HuH-7 (cell line): ENCODE measurements at places on chromosomes 2 and 18.

DNA sequence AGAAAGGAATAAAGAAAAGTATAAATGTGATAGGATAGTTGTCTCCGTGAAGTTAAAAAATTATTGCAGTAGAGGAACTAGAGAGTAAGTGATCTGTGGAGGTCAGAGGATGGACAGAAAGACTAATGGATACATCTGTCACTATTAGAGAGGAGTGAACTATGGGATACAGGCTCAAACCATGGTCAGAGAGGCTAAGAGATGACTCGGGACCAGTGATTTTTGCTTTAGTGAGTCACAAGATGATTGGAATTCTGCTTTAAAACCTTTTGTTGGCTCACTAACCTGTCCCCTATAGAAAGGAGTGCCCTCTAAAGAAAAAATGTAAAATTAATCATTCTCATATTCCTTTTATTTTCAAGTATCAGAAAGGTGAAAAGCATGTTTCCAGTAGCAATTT lies 30.3 kb downstream of the ALMS1 start:
- DNase-seq, result no peak

DNA sequence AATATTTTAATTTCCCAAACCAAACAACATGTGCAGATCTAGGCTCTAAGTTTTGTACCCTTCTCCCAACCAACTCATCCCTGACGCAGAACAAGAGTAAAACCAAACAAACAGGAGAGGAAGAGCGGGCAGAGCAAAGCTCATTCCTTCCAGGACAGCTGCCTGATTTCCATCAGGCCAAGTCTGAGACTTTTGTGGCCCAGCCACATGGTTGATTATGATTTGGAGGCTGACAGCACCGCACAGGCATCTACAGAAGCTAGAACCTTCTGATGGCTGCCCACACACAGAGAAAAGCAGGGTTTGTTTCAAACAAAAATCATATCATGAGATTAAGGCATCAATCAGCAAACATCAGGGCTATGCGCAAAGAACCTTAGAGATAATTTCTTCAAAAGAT lies 262.6 kb downstream of the TNS1 start:
- no peak for DNase-seq

DNA sequence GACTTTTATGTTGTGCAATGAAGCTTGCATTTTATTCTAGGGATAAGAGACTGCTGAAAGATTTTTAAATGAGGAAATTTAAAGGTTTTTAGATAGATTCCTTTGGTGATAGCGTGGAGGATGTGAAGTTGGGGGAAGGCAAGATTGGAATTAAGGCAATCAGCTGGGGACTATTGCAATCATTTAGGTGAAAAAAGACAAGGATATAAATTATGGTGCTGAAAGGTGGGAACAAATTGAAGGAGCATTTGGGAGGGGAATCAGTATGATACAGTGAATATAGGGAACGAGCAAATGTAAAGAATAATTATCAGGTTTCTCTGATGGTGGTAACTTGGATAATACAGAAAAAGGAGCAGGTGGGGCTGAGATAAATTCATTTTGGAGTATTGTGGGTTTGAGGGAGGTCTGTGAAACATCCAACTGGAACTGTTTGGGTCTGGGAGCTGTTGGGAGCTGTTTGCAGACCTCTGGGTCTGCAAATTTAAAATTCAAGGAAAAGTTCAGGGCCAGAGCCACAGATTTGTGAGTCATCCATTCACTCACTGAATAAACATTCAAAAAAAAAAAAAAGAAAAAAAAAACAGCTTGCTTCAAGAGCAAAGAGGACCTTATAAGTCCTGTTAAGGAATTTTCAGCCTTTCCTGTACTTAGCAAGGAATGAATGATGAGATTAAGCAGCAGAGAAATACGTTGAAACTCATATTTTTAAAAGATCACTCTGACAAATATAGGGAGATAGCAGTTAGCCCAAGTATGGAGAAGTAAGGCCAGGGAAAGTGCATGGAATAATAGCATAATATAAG lies 257.5 kb upstream of the FN1 start:
- DNase-seq, result no peak

DNA sequence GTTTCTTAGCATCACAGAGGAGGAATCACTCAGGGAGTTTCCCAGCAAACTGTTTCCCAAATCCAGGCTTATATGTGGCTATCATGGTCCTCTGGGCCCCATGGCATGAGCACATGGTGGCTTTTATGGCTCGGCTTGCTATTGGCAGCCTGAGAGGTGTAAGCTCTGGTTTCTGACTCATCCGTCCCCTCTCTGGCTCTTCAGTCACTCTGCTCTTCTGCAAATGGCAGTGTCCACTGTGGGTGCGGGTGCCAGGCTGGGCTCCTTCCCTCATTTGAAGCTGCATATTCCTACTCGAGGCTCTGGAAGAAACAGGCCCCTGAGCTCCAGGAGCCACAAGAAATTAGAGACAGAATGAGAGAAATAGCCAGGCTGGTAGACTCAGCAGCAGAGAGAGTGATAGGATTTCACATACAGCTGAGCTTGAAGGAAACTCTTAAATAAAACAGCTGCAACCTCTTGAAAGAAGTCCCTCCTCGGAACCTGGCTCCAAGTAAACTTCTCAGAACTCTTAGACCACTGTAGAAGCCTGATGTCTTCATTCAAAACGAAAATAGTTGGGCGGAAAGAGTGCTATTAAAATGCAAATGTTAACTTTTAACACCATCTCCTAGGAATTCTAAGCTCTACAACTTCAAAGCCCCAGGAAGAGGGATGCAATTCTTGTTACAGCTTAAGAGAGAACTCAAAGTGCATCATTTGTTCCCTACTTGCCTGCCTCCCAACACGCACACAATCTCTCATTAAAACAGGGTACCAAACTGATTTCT lies 212.6 kb upstream of the SP5 start:
- no peak for DNase-seq

DNA sequence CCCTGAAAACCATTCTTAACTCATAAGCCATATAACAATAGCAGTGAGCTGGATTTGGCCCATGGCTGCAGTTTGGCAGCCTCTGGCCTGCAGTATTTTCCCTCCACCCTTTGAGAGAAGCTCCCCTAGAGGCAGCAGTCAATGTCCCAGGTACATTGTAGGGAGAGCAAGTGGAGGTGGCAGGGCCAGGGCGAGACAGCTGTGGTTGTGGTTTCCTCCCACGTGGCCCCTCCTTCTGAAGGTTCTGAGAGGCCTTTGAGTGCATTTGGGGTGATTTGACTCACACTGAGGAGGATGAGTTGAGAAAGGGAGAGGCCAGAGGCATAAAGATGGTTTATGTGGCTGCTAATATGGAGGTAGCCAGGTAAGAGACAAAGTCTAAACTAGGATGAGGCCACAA lies 45.5 kb upstream of the LDAH start:
- DNase-seq, result no peak

DNA sequence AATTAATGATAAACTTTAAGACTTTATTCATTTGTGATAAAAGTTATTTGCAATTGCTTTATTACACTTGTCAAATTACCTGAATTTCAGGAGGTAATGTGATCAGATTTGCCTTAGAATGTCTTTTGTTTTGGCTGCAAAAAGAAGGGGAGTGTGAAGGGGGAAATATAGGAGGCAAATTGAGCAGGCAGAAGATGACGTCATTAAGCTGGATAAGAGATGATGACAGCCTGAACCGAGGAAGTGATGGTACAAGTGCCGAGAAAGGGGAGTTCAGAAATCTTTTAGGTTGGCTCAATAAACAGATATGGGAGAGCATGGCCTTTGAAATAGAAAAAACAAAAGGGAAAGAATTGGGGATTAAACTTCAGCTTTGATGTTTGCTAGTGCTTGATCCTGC lies 73.0 kb upstream of the TTN start:
- DNase-seq, result no peak

DNA sequence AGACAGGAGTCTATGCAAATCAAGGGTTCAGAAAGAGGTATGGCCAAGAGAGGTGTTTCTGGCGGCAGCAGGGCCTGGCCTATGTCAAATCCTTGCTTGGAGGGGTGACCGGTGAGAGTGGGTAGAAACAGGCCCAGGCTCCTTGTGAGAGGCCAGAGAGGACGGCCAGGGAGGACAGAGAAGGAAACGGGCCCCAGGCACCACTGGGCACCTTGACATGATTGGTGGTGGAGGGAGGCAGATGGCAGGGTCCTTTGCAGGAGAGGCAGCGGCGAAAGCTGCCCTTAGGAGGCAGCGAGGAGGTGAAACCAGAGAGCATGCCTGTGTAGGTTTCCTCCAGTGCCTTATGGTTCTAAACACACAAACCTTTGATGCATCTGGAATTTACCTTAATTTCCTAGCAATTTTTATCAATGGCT lies 6.2 kb downstream of the RAMP1 start:
- no peak for DNase-seq

DNA sequence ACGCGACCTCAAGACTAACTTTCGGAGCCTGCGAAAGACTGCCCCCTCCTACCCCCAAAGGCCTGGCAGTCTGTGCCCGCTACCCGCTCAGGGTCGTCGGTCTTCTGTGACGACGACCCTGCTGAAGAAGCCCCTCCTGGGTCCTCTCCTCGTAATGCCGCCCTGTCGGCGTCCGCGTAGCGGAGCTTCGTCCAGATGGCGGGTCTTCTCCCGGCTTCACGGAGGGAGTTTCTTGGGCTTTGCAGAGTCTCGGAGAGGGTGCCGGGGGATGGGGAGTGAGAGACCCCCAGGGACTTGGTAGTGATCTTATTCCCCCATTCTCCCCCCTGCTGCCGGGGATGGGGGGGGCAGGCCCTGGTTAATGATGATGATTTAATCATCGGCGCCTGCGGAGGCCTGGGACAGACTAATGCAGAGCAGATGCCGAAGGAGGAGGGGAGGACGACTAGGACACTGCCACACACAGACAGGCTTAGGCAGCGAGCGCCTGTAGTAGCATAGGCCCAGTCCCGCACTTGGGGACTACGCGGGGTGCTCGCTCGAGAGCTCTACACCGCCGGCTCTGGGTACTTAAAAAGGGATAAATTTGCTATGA lies 528 bp upstream of the PCGF1 start:
- no peak for DNase-seq

DNA sequence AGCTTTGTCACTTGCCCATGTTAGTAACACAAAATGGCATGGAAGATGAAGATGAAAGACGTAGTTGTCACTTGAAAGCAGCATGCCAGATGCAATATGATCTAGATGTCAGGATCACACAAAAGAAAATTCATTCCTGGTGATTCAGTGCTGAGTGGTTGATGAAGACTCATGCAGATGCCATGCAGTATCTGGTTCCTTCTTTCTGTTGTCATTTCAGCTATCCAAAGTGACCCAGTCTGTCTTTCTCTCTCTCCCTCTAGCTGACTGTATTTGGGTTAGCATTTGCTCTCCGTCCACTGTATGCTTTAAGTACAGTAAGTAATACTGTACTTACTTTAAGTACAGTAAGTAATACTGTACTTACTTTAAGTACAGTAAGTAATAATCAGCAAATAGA lies 50.4 kb downstream of the TTN start:
- DNase-seq, result no peak

- no peak for DNase-seq
Observed at GRCh38 chr2:145066856-145067548, 547.1 kb upstream of the ZEB2 start.

DNA sequence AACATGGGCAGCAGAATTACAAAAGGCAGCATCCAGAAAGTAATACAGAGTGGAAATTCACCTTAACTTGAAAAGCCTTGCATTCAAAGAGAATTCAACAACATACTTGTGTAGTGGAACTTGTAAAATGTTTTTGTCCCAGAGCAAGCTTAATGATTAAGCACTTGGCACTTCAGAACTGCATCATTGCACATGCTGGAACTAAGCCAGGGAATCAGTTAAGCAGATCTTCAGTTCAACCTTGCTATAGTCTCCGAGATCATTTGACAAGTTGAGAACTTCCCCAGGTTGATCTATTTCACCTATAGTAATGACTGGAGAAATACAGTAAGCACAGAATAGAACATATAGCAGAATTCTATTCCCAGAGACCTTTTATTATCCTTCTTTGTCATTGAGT lies 1337.2 kb upstream of the NXPH2 start:
- DNase-seq, result no peak

GRCh38 chr2:135667045-135667444 lies 74.6 kb upstream of the UBXN4 start:
- DNase-seq, result no peak

DNA sequence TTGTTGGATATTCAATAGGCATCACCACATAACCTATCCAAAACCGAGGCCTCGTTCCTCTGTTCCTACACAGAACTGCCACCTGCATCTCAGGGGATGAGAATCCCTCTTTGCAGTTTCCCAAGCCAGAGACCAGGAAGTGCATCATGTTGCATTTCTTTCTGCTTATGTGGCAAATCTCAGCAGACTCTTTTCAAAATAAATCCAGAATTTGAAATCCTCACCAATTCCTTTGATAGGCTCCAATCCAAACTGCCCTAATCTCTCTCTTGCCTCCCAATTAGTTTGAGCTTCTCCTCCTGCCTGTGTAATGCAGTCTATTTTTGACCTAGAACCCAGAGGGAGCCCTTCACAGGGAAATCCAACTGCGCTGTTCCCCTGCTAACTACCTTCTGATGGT lies 215.5 kb downstream of the RNF144A start:
- DNase-seq, result no peak

- DNase-seq, result no peak
Observed at GRCh38 chr2:130864830-130865800, 28.4 kb downstream of the ARHGEF4 start.

- no peak for DNase-seq
Observed at GRCh38 chr18:72456802-72457201, 87.3 kb downstream of the CBLN2 start.

DNA sequence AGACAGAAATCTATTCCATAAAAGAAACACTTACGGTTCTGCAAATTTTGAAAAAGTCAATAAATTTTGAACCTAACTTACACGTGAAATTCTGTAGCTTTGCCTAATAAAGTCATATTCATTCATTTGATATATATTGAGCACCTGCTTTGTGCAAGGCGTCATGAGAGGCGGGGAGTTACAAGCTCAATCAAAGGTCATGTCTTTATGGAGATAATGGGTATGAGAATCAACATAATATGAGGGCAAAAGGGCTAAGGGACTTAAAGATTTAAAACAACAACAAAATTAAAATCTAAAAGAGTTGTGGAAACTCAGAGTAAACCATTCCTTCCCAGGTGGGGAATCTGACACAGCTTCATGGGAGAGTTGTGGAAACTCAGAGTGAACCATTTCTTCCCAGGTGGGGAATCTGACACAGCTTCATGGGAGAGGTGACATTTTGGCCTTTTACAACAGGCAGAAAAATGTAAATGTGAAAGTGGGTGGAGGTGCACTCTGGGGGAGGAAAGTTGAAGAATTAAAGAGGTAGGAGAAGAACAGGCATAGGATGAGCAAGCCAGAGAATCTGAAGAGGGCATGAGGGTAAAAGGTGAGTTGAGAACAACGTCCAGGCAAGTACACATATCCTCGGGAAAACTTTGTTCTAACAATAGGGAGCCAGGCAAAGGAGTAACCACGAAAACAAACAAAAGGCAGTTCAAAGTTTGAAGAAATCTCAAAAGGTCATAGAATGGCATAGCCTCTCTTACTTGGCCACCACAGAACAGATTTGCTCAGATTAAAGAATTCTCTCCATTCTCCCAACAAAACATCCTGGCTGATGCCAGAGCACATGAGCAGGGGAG lies 49.5 kb upstream of the CD226 start:
- no peak for DNase-seq
